ENCODE measurements at places on chromosomes 6 and 20.

DNA sequence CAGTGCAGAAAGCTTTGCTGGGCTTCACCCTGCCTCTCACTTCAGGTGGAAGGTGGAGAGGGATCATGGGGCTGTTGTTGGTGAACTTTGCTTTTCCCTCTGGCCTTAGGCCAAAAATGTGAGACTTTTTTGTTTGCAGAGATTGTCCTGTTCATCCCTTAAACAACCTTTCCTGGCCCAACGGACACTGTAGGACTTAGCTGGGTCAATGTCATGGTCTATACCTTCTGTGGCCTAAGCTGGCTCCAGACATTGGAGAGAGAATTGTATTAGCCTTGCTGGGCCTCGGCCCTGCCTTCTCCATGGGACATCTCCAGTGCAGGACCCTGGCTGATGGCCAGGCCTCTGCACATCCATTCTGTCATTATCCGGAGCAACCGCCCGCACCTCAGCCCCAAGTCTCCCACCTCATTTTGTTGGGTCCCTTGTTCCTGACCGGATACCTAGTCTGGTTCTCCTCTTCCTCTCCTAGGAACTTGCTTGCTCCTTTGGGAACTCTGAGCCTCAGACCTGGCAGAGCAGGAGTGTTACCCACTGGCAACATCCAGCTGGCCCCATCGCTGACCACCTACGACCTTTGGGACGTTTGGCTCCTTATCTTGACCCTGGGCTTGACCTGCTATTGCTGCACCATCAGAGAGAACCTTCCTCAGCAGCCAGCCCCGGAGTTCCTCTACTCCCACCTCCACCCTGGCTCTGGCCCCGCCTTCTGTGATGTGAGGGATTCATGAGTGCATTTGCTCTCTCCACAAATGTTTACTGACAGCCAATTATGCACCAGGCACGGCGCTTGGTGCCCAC is 128.2 kb downstream of the BANF2 start:
- DNase-seq, result no peak

- no peak for DNase-seq
Measured at GRCh38 chr20:58853976-58854637, 1.6 kb downstream of the GNAS start.

DNA sequence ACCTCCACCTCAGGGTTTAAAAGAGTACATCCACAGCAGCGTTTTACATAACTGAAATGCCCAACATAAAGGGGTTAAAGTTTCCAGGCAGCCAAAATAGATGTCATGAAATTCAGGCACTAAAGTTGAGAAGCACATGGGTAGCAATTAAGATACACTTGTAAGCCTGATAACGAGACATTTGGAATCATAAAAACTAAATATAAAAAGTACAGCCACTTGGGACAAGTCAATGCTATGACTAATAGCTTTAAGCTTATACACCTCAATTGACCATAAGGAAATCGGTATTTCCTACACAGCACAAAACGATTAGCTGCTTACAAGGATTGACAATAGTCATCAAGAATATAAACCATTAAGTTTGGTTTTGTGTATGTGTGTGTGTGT is 11.8 kb downstream of the LOC128125822 start:
- DNase-seq, result no peak

DNA sequence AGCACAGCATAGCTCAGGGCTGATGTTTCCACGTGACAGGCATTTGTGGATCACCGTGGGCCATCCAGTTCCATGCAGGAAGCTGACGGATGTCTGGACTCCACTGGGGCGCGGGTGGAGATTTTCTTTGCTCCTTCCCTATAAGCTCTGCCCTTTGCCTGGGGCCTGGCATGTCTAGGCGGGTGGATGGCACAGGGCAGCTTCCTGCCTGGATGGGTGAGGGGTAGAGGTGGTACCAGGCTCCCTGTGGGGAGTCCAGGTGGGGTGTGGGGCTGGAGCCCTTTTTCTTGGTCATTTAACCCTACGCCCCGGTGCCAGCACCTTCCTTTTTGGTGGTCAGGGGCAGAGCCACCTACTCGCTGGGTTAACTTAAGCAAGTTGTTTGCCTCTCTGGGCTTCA is 10.4 kb downstream of the FAM110A start:
- no peak for DNase-seq

GRCh38 chr6:159854959-159855358 is 35.8 kb upstream of the MAS1 start:
- DNase-seq, result no peak

GRCh38 chr6:132675749-132676148 is 16.8 kb upstream of the TAAR1 start:
- DNase-seq, result no peak

DNA sequence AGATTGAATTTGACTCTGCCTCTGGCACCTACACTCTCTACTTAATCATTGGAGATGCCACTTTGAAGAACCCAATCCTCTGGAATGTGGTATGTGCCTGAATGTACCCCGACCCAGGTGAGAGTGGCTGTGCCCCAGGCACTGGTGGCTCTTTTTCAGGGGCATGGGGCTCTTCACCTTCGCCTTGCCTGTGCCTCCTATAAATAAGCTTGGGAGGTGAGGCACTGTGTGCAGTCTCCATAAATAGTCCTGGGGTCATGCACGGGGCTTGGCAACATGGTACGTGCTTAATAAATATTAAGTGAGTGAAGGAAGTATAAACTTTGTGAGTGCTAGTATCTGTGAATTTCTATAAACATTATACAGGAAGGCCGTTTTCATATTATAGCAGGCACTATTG is 33.0 kb downstream of the GHRH start:
- DNase-seq, result no peak

DNA sequence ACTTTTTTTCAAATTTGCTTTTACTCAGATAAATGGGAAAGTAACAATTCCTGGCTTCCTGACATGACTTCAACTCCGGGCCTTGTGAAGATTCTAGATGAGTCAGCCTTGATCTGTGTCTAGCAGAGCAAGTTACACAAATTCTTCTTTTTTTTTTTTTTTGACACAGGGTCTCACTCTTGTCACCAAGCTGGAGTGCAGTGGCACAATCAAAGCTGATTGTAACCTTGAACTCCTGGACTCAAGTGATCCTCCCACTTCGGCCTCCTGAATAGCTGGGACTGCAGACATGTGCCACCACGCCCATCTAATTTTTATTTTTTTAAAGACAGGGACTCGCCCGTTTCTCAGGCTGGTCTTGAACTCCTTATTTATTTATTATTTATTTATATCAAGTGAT is 7.3 kb upstream of the ARHGAP18 start:
- DNase-seq, result no peak

DNA sequence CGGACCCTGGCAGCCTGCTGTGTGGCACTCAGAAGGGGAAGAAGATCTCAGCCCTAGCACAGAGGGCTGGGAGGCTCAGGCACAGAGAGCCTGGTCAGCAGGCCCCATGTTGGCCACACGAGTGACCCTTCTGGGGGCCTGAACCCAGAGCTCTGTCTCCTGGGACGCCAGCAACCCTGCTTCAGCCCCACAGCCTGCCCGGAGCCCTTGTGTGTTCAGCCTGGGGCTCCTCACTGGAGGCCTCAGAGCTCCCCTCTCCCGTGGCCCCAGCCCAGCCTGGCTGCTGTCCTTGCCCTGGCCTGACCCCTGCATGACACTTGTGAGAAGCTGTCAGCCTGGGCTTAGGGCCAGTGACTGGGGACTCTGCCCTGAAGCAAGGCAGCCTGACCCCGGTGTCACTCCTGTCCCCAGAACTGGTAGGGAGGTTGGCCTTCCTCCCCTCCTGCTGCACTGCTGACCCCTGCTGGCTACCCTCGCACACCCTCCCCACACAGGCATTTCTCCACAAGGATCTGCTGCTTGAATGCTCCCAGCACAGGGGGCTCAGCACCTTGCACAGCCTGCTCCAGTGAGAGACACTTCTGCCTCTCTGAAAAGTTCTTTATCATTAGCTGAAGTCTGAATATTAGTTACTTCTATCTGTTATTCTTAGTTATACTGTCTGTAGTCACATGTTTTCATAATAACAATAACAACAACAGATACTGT is 15.4 kb upstream of the IP6K3 start:
- peak; percentile 42 for DNase-seq

GRCh38 chr6:47420394-47421371 is 56.9 kb upstream of the CD2AP start:
- DNase-seq, result no peak

DNA sequence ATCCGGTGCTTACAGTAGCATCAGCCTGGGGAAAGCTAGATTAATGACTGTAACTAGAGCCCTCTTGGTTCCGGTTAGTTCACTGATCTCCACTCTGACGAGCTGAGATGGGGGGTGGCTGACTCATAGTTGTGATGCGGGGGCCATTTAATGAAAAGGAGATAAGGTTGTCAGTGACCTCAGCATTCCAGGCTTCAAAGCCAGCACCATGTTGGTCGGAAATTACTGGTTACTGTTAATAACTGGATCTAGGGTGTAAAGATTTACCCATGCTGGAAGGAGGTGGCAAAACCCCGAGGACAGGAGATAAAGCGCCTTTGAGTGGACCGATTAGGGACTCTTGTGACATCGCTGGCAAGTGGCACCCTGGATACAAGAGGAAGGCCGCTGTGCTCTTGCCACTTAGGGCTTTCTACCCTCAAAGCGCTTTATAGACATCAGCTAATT is 21.1 kb downstream of the FOXC1 start:
- peak; percentile 61 for DNase-seq

GRCh38 chr20:47493963-47494293 is 7.8 kb upstream of the NCOA3 start:
- no peak for DNase-seq

- peak; percentile 92 for DNase-seq
Measured at GRCh38 chr6:138577151-138577915, 78.0 kb upstream of the NHSL1 start.

DNA sequence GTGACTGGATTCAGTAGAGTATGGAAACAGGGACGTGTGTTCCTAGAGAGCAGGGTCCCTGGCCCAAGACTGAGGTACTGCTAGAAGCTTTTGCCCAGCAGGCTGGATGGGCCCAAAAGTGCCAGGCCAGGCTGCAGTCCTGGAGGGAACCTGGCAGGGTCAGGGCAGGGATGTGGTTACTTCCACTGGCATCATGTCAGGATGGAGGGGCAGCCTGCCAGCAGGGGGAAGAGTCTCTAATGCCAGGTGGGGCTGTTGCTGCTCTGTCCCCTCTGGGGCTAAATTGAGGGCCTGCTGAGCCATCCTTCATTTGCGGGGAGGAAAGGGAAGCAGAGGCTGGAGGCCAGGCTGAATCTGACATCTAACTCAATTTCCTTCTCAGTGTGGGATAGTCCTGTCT is 17.2 kb downstream of the ZDHHC14 start:
- no peak for DNase-seq

GRCh38 chr6:157652601-157653363 is 170.3 kb upstream of the SNX9 start:
- peak; percentile 85 for DNase-seq

GRCh38 chr6:158018041-158018771 is 36.5 kb downstream of the SYNJ2 start:
- DNase-seq, result peak; percentile 32

GRCh38 chr6:19869464-19869863 is 32.3 kb downstream of the ID4 start:
- DNase-seq, result peak; percentile 56

DNA sequence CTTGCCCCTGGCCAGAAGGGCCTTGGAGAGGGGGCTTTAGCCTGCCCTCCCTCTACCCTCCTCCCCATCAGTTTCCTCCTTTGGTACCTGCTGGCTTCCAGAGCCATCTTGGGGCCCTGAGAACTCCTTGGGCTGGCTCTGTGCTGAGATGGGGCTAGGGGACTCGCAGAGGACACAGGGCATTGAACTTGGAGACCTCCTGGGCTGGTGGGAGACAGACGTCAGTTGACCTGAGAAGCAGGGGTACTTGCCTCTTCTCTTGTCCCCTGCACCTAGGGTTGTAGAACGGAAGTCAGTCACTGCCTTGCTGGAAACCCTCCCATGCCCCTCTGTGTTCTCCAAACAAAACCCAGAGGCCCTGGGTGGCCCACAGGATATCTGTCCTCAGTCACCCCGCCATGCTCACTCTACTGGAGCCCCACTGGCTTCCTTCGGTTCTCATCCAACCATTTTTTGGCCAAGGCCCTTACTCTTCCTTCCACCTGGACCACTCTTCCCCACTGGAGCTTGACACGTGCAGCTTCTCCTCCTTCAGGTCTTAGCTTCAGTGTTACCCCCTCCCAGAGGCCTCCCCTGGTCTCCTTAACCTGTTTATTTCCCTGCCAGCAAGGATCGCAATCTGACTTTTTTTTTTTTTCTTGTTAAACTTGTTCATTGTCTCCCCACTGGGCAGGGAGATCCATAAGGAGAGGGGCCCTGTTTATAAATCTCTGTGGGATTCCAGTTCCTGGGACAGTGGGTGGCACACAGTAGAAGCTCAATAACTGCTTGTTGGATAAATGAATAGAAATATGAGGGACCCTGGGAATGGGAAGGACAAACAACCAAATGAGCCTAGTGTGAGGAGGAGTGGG is 971 bp downstream of the RBCK1 start:
- no peak for DNase-seq

DNA sequence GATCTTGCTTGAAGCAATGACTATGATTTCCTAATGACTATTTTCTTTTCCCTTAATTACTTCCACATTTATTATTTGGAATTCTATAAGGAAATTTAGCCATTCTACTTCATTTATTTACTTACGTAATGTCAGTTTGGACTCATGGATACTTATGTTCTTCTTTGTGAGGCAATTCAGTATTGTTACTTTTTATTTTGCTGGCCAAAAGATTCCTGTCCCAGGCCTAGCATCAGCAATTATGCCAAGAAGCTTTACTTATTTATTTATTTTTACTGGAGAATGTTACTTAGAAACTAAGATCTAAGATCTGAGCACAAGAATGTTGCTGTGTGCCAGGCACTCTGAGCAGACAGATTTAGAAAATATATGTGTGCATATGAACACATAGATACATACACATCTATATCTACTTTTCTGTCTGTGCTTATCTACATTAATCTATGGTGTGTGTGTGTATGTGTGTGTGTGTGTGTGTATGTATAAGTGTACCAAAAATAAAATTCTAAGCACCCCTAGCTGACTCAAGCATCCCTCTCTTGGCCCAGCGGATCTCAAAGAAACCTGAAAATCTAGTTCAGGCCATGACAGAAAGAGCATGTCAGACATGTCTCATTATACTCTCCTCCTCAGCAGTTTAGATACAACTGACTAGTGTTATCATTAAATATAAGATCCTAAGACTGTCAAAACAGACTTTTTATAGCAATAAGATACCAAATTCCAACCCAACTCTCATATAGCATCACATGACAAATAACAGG is 640.0 kb upstream of the GJE1 start:
- DNase-seq, result no peak

GRCh38 chr20:44633872-44634600 is 17.5 kb downstream of the ADA start:
- DNase-seq, result no peak
